ENCODE measurements at places on chromosomes 1 and 21.

DNA sequence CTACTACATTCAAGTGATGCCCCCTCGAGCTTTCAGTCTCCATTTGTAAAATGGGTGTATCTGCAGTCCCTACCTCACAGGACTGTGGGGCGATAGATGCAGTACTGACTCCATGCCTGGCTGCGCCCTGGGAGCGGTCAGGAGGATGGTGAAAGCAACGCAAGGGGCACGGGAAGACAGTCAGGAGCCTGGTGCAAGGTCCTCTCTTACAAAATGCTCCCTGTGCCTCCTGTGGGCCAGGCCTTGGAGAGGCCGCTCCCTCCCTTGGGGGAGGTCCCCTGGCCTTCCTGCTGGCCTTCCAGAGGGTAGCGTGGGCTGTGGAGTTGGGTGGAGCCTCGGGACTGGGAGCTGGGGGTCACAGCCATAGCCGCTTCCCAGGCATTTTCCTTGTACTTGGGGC lies 21.6 kb downstream of the FAM151A start:
- no peak for DNase-seq

DNA sequence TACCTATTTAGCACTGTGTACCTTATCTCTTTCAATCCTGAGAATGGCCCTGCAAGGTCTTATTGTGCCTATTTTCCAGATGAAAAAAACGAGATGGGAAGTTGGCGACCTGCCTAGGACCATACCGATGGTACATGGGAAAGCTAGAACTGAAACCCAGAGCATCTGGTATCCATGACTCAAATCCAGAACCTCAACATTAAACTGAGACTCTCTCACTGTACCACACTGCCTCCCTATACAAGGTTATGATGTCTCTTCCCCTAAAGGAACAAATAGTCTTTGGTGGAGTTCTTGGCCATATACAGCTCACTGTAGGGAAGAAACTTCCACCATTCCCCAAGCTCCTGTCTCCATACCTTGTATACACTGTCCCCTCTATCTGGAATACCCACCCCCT lies 110.7 kb downstream of the TNR start:
- no peak for DNase-seq

DNA sequence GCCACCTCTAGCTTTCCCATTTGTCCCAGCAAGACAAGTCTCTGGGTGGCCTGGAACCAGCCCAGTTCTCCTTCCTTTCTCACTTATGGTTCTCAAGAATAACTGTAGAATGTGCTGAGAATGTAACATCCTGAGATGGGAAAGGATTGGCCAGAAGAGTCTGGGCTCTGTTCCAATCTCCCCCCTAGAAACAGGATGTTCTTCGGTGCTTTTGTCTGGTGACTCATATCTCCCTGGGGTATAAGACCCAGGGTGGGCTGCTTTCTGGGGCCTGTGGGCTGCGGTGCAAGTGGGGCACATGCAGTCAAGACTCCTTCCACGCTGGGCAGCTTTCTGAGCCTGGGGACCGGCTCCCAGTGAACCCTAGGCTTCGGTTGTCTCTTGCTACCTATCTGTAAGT lies 251.2 kb upstream of the POU3F1 start:
- no peak for DNase-seq

GRCh38 chr1:183832459-183832858 lies 27.5 kb downstream of the RGL1 start:
- DNase-seq: no peak

- no peak for DNase-seq
Measured at GRCh38 chr1:200301152-200301551, 108.7 kb downstream of the ZNF281 start.

DNA sequence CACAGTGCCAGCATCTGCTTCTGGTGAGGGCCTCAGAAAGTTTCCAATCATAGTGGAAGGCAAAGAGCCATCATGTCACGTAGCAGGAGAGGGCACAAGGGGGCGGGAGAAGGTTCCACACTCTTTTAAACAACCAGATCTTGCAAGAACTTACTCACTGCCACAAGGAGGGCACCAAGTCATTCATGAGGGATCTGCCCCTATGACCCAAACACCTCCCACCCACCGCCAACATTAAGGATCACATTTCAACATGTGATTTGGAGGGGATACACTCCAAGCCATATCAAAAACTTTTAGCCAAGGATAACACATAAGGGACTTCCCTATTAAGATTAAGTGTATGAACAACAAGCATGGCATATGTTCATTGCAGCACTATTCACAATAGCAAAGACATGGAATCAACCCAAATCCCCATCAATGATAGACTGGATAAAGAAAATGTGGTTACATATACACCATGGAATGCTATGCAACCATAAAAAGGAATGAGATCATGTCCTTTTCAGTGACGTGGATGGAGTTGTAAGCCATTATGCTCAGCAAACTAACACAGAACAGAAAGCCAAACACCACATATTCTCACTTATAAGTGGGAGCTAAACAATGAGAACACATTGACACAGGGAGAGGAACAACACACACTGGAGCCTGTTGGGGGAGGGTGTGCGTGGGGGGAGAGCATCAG lies 19.9 kb upstream of the SLC35F3 start:
- no peak for DNase-seq

DNA sequence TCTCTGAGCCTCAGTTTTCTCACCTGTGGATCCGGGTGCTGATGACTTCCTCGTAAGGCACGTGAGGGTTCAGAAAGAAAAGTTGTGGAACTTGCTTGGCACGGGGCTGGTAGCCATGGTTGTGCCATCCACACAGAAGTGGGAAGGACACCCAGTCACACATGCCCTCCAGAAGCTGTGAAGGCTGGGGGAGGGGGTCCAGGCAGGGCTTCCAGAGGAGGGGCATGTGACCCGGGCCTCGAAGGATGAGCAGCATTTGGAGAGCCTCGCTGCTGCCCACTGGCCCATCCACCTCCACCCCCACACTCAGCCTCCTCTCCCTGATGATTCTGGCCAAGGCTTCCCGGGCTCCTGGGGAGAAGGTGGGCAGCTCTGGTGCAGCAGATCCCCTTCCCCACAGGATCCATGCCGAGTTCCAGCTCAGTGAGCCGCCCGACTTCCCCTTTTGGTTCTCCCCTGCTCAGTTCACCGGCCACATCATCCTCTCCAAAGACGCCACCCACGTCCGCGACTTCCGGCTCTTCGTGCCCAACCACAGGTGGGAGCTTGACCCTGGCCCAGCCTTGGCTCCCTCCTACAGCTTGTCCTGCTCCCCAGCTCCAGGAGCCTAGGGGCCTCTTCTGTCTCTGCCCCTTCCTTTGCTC lies 9.4 kb downstream of the SELENON start:
- no peak for DNase-seq

DNA sequence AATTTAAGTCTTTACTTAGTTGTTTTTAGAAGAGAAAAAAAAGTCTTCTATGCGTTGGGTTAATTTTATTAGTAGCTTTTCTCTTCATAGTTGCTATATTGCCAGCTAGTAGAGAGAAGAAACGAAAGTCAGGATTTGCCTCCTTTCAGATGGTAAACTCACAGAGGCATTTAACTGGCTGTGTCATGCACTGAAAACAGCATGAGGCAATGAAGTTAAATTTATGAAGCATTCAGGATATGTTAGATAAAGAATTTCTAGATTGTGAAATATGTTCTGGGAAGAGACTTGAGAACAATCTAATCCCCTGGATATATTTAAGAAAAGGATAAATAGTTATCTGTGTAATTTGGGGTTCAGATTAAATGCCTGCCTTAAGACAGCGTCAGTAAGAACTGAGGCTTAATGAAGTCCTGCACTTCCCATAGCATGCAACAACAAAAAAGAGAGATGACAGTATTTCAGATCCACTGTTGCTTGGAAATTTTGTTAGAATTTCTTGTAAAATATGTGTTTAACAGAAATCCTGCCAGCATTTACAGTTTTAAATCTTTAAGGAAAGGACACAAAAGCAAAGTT lies 1.7 kb downstream of the ANGPTL1 start:
- DNase-seq: no peak

DNA sequence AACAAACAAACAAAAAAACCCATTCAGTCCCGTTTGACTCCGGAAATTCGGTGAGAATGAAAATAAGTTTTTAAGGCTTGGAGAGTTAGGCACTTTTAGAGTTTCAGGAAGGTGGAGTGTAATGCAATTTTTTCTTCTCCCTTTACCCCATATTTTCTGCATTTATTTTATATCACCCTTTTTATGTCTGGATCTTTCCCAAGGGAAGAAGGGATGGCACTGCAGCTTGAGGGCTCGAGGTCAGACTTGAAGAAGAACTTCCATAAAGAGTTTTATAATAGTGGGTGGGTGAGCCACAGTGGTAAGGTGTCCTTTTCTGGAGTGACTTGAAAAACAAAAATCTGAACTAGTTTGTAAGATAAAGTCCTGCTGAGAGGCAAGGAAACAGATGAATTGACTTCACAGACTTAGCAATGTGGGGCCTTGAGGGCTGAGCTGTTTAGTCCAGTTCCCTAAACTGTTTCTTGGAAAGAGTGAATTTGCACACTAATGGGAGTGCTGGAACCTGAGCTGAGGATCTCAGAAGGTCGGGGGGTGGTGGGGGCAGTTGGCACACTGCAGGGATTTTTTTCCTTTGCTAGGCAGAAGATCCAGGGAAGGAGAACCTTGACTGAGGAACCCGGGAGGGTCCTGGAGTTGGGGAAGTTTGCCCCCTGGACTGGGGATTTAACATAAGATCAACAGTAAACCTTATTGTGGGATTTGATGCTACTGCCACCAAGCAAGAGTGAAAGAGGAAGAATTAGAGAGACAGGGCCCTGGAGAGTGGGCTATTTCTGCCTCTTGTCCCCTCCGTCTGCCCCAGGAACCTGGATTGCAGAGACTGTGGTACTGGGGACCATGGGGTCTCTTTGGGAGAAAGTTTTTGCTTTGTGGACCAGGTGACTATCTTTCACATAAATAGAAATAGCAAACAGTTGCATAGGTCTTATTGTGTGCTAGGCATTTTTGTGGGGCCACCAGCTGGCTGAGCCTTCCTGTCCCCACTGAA lies 1.8 kb upstream of the MEX3A start:
- no peak for DNase-seq

GRCh38 chr1:109595531-109595930 lies 23.9 kb downstream of the GNAT2 start:
- no peak for DNase-seq

- DNase-seq: no peak
Measured at GRCh38 chr1:100536031-100536430, 1.9 kb upstream of the GPR88 start.

GRCh38 chr1:248926401-248927182 lies 20.6 kb downstream of the PGBD2 start:
- DNase-seq: no peak

- DNase-seq: no peak
Measured at GRCh38 chr1:54723985-54724384, 8.3 kb downstream of the TTC4 start.

GRCh38 chr1:106063510-106063909 lies 993.0 kb upstream of the PRMT6 start:
- no peak for DNase-seq

DNA sequence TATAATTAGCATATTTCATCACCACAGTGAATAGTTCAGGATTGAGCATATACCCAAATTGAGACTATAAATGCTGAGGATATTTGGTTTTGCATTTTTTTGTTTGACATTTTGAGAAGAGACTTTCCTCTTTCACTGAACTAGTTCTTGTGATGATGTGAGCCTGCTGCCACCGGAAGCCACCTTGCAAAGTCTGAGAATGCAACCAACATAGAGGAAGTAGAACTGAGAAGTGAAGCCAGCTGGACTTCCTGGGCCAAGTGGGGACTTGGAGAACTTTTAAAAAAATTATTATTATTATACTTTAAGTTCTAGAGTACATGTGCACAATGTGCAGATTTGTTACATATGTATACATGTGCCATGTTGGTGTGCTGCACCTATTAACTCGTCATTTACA lies 102.3 kb downstream of the RPE65 start:
- no peak for DNase-seq

DNA sequence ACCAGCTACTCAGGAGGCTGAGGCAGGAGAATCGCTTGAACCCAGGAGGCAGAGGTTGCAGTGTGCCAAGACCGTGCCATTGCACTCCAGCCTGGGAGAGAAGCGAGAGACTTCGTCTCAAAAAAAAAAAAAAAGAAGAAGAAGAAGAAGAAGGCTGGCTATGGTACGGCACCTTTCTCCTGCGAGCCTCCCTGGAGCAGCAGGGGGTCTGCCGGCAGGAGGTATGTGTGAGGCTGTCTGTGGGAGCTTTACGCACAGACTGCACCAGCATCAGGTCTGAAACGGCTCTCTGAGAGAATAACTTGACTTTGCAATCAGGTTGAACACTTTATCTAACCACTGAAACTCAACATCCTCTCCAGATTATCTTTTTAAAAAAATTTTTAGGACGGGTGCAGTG lies 44.9 kb downstream of the CLSTN1 start:
- DNase-seq: no peak

- DNase-seq: no peak
Measured at GRCh38 chr1:228164561-228165371, 838 bp upstream of the IBA57 start.

DNA sequence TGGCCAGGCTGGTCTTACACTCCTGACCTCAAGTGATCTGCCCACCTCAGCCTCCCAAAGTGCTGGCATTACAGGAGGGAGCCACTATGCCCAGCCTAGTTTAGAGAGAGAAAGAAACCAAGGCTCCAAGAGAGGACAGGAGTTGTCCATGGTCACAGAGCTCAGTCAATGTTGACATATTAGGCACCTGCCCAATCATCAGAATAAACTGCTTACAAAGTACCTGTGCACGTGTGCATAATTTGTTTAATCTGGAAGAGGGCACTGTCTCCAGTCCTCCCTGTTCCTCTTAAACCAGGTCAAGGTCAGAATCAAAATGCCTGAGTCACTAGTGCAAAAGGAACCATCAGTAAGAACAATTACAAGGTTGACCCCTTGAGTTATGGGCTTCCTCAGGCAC lies 20.3 kb upstream of the MPZL1 start:
- DNase-seq: no peak

GRCh38 chr1:233433436-233434210 lies 106.1 kb downstream of the MAP3K21 start:
- DNase-seq: no peak

DNA sequence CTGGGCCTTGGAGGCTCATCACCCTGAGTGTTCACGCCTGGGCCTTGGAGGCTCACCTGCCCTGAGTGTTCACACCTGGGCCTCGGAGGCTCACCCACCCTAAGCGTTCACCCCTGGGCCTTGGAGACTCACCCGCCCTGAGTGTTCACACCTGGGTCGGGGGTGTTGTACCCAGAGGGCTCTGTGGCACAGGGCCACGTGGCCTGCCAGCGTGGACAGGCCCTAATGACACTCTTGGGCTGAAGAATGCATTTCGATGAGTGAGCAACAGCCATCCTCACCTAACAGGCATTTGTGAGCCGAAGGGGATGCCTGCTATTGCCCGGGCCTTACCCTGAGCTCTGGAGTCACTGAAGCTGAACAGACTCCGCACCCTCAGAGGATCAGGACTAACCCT lies 17.5 kb downstream of the SLC19A1 start:
- no peak for DNase-seq

- no peak for DNase-seq
Measured at GRCh38 chr1:247172996-247173395, 1.2 kb upstream of the ZNF124 start.

DNA sequence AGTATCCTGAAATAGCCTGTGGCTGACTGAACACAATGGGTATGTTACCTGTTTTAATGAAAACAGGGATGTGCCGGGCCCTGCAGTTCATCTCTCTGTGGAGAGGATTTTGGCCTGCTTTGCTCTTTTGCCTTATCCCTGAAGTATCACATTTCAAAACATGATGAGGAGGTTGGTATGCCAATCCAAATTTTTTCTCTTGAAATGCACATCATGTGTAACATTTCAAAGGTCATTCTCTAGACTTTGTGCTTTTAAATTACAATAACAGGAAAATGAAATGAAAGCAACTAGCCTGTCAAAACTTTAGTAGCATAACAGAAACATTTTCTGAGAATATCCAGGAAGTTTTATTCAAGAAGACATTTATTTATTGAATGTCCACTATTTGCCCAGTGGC lies 118.9 kb downstream of the SLC44A5 start:
- no peak for DNase-seq
